ENCODE measurements at places on chromosomes 4 and X.

GRCh38 chr4:81666491-81666890 is 194.8 kb upstream of the RASGEF1B start:
- no peak for DNase-seq

- no peak for DNase-seq
These were observed 333.9 kb downstream of the INPP4B start for GRCh38 chr4:142512161-142512560.

GRCh38 chr4:11293866-11294265 is 134.8 kb downstream of the HS3ST1 start:
- no peak for DNase-seq

- no peak for DNase-seq
These were observed 1.7 kb downstream of the CTBP1 start for GRCh38 chr4:1246901-1247863.

GRCh38 chr4:185950891-185951290 is 118.1 kb upstream of the TLR3 start:
- DNase-seq, result no peak

GRCh38 chr4:13903061-13903460 is 275.5 kb upstream of the BOD1L1 start:
- DNase-seq, result no peak

DNA sequence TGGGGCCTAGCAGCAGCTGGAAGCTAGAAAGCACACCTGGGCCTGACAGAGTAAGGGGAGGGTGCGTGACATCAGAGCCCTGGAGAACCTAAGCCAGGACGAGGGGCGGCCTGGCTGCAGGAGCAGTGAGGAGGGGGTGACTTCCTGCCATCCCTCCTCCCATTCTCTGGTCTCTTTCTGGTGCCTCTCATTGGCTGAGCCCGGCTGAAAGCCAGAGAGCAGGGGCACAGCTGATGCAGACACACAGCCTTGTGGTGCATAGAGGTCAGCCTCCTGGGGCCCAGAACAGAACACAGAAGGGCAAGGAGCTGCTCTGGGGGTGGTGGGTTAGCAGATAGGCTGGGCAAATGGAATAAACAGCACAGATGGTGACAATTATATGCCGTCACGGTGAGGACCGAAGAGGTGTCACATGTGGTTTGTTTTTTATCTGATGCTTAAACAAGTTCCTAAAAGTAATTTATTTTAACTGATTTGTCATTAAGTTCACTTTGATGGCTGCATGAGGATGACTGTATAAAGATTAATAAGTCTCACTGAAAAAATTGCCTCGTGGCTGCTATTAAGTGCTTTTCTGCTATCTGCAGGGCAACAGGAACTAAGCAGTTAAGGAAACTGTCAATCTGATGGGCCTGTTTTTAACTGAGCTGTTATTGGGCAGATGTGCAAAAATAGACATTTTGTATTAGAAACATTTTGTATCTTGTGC is 102.0 kb downstream of the FNIP2 start:
- DNase-seq, result no peak

GRCh38 chr4:162229670-162230069 is 65.9 kb upstream of the FSTL5 start:
- DNase-seq, result no peak

- no peak for DNase-seq
These were observed 116.4 kb upstream of the SLC34A2 start for GRCh38 chr4:25539241-25539640.

DNA sequence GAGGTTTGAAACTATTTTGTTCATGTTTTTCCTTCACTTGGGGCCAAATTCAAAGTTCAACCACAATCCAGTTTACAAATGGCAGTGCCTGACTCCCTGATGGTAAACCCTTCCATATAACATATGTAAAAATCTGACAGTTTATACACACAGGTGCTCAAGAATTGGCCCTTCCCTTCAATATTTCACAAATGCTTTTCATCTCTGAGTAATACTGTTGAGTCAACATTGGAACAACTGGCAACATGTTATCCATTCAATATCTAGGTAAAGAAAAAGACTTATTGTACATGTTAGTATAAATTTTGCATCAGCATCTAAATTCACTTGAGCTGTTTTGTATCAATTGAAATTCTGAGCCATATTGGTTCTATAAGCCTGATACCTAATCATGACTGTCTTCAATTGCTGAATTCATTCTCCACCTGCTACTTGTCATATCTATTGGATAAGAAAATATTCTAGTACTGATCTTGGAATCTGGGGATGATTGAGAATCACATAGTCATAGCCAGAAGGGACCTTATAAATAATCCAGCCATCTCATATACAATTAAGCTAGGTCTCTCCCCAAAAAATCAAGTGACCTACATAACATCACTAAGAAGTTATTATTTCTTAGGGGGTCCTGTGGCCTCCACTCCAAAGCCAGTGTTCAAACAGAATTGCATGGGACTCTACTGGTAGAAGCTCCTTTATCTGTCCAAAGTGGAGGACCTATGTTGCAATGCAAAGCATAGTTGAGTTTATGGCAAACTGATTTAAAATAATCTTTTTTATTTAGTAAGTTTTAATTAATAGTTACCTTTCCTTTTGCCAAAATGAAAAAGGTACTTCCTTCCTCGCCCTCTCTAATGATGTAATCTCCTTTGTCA is 61.9 kb downstream of the PRKG2 start:
- no peak for DNase-seq

- DNase-seq, result no peak
These were observed at the start of gene SRPX2 for GRCh38 chrX:100643956-100644860. SRPX2 (plus strand) TSS chrX:100644199; CDS start chrX:100646323, 2,124 bp downstream.

- no peak for DNase-seq
These were observed 304.9 kb upstream of the KLF3 start for GRCh38 chr4:38359113-38359512.

DNA sequence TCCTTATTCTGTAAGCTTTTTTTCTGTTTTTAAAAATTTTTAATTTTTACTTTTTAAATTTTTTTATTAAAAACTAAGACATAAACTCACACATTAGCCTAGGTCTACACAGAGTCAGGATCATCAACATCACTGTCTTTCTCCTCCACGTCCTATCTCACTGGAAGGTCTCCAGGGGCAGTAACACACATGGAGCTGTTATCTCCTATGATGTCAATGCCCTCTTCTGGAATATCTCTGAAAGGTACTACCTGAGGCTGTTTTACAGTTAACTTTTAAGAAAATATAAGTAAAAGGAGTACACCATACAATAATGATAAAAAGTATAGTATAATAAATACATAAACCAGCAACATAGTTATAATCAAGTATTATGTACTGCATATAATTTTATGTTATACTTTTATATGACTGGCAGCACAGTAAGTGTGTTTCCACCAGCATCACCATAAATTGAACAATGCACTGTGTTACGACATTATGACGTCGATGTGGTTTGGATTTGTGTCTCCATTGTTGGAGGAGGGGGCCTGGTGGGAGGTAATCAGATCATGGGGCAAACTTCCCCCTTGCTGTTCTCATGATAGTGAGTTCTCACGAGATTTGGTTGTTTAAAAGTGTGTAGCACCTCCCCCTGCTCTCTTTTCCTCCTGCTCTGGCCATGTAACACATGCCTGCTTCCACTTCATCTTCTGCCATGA is 21.3 kb downstream of the IL15 start:
- DNase-seq, result no peak

- DNase-seq, result no peak
These were observed 17.6 kb upstream of the LCORL start for GRCh38 chr4:18039113-18039512.

GRCh38 chr4:145298885-145299284 is 118.5 kb upstream of the OTUD4 start:
- DNase-seq, result no peak

- no peak for DNase-seq
These were observed 308.7 kb upstream of the FAM241A start for GRCh38 chr4:111836601-111837000.

GRCh38 chrX:20515841-20516461 is 249.2 kb upstream of the RPS6KA3 start:
- DNase-seq, result no peak

DNA sequence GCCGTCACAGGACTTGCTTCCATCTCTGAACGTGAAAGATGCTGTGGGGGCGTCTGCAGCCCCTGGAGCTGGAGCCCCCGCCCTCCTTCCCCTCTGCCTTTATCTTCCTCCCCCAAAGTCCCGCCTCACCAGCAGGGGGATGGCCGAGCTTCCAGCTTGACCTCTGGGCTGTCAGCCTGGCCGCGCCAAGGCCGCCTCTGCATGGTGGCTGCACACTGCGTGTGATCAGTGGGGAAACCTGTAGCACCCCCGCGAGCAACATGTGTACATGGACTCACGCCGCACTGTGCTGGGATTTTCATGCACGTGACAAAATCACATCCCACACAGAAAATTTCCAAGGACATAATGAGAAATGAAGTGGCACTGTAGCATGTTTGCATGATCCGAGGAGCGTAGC is 26.5 kb upstream of the PSAPL1 start:
- DNase-seq, result no peak

DNA sequence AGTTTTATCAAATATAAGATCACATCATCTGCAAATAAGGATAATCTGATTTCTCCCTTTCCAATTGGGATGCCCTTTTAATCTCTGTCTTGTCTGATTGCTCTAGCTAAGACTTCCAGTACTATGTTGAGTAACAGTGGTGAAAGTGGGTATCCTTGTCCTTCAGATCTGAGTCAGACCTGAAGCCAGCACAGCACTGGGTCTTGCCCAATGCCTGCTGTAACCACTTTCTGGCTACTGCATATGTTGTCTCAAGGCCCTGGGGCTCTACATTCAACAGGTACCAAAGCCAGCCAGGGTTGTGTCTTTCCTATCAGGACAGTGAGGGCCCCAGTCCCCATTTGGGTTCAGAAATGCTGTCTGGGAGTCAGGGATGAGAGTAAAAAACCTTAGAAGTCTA is 90.3 kb downstream of the CYSLTR1 start:
- DNase-seq, result no peak

DNA sequence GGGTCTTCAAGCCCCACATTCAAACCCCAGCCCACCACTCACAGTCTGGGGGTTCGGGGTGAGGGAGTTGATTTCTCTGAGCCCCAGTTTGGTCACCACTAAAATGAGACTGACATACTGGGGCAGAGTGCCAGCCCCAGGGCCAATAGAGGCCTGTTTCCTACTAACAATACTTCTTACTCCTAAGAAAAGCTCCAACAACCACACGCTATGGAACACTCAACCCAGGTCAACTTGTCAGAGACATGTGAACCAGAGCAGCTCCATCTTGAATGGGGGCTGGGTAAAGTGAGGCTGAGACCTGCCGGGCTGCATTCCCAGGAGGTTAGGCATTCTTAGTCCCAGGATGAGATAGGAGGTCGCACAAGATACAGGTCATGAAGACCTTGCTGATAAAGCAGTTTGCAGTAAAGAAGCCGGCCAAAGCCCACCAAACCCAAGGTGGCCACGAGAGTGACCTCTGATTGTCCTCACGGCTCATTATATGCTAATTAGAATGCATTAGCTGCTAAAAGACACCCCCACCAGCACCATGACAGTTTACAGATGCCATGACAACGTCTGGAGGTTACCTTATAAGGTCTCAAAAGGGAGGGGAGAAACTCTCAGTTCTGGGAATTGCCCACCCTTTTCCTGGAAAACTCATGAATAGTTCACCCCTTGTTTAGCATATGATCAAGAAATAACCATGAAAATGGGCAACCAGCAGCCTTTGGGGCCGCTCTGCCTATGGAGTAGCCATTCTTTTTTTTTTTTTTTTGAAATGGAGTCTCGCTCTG is 26.6 kb upstream of the HTRA3 start:
- DNase-seq, result no peak

GRCh38 chrX:63128509-63128908 is 222.6 kb downstream of the SPIN4 start:
- DNase-seq, result no peak

GRCh38 chrX:42680666-42681065 is 97.3 kb downstream of the PPP1R2C start:
- no peak for DNase-seq

DNA sequence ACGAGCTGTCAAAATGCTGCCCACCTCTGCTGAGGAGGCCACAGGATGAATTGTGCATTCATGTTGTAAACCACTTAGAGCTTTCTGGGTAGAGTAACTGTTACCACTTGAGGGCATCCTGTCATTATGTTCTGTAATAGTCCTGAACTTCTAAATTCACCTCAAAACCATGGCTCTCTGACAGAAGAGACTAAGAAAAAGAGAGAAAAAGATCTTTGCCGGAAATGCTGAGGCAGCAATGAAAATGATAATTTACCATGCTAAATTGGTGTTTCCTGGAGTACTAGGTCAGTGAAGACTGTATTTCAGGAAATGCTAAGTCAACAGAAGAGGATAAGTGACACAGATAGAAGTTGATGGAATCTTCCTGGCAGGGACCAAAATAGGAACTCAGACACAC is 942.3 kb upstream of the SLIT2 start:
- DNase-seq, result no peak

DNA sequence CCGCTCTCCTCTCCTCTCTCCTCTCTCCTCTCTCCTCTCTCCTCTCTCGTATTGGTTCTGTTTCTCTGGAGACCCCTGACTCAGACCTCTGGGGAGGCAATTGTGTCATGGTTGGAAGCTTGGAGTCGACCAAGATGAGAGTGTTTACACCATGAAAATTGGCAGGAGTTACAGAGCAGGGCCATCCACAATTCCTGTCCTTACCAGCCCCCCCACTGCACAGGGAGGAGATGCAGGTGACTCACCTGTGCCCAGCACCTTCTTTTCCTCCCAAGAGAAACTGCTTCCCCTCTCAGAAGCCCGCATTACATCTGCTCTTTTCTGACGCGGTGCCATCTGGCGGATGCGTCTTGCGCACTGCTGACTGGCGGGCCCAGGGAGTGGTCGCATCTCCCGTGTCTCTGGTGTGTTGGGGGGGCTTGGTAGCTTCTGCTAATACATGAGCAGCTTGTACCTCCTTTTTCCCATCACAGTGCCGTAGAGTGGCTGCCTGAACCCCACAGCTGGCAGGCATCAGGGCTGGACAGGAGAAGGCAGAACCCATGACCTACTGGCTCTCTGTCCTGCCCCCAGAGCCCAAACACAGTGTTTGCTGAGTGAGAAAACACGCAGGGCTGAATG is 31.4 kb upstream of the GPR78 start:
- no peak for DNase-seq

GRCh38 chrX:39679497-39680157 is 418.1 kb downstream of the BCOR start:
- no peak for DNase-seq

- DNase-seq, result no peak
These were observed 7.6 kb downstream of the ANOS1 start for GRCh38 chrX:8724300-8724699.

- DNase-seq, result no peak
These were observed 24.3 kb upstream of the SRD5A3 start for GRCh38 chr4:55321707-55322264.

- no peak for DNase-seq
These were observed 204.5 kb downstream of the NLGN4X start for GRCh38 chrX:6024204-6024603.

Measured in T-cell (primary cell).